Stimulated activated CD4-positive, alpha-beta T cell treated with anti-CD3 and anti-CD28 coated beads, Interleukin-2, amount 100 ng/mL, for 4 hours (primary cell): ENCODE measurements at places on chromosomes 4 and X.

GRCh38 chr4:144709159-144709558 lies 63.2 kb downstream of the HHIP start:
- DNase-seq: no peak

GRCh38 chr4:8188743-8189550 lies 10.1 kb upstream of the SH3TC1 start:
- no peak for DNase-seq

DNA sequence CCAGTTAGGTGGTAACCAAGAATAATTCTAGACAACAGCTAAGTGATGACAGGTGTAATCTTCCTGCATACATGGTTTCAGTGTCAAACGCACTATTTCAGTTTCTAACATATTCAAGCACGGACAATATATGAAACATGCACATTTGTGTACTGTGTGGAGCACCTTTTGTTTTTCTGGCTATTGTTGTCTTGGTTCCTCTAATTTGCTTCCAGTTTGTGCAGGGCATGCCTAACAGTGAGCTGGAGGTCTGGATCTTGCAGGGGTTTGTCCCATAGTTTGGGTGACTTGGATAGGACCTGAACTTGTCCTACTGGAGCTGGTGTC lies 70.5 kb upstream of the TBC1D9 start:
- DNase-seq: no peak

- no peak for DNase-seq
Measured at GRCh38 chrX:50613846-50614245, 143.2 kb upstream of the DGKK start.

DNA sequence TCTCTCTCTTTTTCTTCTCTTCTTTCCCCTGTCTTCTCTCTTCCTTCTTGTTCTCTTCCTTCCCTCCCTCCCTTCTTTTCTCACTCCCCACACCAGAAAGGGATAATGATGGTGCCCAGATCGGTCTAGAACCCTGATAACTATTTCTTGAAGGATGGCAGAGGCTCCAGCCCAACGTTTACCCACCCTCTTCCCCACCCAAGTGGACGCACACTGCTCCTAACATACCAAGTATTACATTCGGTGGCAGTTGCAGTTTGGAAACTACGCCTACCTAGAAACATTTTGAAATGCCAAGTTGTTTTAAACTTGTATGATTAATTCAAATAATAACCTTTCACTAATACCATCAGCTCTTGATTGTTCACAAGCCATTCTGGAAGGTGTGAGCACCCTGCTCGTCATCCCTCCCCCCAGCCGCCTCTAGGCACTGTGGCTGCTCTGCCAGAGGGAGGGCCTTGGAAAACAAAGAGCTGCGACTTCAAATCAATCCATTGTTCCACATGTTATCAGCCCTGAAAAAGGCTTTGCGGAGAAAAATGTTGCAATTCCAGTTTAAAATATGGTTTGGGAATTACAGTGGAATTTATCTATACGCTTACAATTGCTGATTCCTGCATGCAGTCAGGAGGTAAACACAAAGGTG lies 1017.5 kb upstream of the TENM3 start:
- DNase-seq: no peak

DNA sequence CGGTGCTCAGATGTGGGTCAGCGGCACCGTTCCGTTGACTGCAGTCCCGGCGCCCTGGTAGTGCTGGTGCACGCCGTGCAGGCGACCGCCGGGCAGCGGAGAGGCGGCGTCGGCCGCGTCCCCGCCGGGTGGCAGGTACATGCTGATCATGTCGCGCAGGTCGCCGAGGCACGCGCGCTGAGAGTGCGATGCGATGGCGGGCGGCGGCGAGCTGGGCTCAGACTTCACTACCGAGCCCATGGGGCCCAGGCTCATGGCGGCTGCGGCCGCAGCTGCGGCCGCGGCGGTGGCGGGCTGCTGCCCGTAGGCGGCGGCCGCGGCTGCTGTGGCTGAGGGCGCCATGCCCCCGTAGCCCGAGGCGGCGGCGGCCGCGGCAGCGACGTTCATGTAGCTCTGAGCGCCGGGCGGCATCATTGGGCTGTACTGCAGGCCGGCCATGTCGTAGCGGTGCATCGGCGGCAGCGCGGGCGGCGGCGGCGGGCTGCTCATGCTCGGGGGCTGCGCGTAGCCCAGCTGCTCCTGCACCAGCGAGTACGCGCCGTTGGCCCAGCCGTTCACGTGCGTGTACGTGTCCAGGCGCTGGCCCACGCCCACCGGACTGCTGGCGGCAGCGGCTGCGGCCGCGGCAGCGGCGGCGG lies 1.0 kb downstream of the SOX3 start:
- no peak for DNase-seq

DNA sequence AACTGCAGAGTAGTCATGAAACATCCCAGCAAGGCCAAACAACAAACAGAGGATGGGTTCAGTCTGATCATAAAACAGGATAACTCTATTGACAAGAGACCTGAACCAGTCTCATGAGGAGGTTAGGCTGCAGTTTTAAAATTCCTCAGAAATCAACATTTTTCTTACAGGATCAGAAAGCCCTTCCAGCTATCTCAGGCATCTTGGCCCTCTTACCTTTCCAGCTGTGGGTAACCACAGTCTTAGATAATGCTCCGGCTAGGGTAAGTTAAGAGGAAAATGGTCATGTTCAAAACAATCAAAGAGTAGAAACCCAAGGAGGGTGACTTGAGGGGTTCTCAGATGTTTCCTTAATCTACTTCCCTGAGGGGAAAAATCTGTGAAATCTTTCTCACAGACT lies 5.1 kb downstream of the CTSO start:
- DNase-seq: no peak

GRCh38 chrX:42869659-42870476 lies 91.9 kb upstream of the PPP1R2C start:
- no peak for DNase-seq

DNA sequence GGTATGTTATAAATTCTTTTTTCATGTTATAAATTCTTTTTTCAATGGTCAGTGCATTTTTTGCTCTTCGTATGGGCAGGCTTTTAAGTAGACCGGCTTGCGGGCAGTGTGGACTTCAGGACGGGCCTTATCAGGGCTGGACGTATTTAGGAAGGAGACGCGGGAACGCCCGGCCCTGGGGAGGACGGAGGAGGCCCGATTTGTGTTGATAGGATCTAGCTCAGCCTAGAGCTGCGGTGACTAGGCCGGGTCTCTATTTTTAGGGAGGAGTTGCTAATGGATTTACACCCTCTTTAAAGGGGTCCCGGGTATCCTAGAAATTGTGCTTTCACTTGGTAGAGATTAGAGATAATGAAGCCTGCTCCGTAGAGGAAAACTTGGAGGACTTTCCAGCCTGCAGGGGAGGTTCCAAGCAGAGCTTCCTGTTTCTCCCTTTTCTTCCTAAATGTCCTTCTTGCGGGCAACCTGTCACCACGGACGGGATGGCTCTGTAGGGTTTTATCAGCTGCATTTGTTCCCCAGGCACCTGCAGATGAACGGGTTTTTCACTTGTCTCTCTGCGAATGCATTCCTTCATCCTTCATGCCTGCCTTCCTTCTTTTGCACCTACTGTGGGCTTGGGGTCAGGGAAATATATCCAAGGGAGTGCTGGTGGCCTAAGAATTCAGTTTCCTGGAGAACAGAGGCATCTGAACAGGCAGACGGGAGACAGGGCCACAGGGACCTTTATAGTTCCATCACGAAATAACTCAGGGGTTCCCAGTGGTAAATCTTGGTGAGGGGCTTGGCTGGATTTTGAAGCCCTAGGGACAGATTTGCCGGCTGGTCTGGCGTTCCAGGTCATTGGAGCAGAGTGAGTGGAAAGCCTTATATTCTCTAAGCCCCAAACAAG lies 1.4 kb downstream of the CD99 start:
- no peak for DNase-seq

DNA sequence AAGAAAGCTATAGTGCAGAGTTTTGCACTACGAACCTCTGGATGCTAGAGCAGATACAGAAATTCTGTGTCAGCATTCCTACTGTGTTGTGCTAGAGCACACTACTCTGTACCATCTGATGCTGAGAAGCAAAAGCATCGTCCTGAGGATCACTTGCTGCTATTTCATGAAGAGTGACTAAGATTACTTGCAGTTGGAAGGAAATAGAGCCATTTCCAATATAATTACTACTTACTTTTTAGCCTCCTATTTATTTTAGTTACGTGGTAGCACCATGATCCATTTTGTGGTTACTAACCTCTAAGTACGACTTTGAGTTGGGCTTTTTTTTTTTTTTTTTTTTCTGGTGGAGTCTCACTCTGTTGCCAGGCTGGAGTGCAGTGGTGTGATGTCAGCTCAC lies 226.7 kb downstream of the PALLD start:
- DNase-seq: no peak

- no peak for DNase-seq
Measured at GRCh38 chr4:125794989-125795388, 480.2 kb downstream of the FAT4 start.

GRCh38 chrX:47746446-47746845 lies 87.5 kb upstream of the UXT start:
- no peak for DNase-seq

GRCh38 chr4:17763416-17763815 lies 18.0 kb downstream of the FAM184B start:
- DNase-seq: no peak

GRCh38 chr4:8920289-8920965 lies 48.8 kb upstream of the HMX1 start:
- no peak for DNase-seq

GRCh38 chrX:68018248-68019203 lies 414.8 kb downstream of the OPHN1 start:
- no peak for DNase-seq

- no peak for DNase-seq
Measured at GRCh38 chr4:10160281-10160856, 43.8 kb upstream of the WDR1 start.

DNA sequence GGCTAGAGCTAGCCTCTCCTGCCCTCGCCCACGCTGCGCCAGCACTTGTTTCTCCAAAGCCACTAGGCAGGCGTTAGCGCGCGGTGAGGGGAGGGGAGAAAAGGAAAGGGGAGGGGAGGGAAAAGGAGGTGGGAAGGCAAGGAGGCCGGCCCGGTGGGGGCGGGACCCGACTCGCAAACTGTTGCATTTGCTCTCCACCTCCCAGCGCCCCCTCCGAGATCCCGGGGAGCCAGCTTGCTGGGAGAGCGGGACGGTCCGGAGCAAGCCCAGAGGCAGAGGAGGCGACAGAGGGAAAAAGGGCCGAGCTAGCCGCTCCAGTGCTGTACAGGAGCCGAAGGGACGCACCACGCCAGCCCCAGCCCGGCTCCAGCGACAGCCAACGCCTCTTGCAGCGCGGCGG lies at the start of gene AR:
AR (plus strand) TSS at position 204 of the 400 bp plus-strand sequence. CDS start 1,126 bp downstream, outside the sequence.
- no peak for DNase-seq

DNA sequence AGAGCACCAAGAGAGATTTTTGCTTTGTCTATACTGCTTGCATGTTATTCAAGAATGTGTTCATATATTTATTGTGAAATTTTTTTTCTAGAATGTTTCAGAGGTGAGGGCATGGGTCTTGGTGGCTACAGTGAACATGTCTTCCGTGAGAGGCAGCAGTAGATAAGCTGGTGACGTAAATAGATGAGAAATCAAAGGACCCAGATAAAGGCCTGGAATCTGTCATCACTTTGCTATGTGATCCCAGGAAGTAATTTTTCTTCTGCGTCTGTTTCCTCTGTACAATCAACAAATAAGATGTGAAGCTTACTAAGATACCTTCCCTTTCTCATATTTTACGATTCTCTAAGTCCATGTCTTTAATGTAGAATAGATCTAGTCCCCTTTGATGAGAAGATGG lies 129.1 kb downstream of the COL4A6 start:
- no peak for DNase-seq

GRCh38 chrX:6981718-6982406 lies 165.7 kb upstream of the STS start:
- DNase-seq: no peak
